GM10248 (cell line): ENCODE measurements at places on chromosomes 1 and 21.

- no peak for DNase-seq
These were observed 113.8 kb downstream of the RHOU start for GRCh38 chr1:228849011-228849541.

DNA sequence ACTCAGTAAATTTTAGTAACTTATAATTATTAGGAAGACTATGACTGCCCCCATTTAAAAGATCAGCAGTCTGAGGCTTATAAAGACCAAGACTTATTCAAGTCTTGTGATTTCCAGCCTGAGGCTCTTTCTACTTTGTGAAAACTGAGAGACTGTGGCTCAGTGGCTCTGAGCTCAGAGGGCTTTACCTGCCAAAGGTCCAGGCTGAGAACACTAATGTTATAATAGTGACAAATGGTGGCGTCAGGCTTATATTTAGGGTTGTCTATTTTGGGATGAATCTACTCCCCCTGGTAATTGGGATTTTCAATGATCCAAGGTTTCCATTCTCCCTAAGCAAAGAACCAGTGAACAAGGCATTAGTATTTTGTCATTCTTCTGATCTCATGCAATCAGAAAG, 42.6 kb upstream of the EPS15 start:
- no peak for DNase-seq

GRCh38 chr1:232586679-232587078, 43.3 kb downstream of the SIPA1L2 start:
- no peak for DNase-seq

DNA sequence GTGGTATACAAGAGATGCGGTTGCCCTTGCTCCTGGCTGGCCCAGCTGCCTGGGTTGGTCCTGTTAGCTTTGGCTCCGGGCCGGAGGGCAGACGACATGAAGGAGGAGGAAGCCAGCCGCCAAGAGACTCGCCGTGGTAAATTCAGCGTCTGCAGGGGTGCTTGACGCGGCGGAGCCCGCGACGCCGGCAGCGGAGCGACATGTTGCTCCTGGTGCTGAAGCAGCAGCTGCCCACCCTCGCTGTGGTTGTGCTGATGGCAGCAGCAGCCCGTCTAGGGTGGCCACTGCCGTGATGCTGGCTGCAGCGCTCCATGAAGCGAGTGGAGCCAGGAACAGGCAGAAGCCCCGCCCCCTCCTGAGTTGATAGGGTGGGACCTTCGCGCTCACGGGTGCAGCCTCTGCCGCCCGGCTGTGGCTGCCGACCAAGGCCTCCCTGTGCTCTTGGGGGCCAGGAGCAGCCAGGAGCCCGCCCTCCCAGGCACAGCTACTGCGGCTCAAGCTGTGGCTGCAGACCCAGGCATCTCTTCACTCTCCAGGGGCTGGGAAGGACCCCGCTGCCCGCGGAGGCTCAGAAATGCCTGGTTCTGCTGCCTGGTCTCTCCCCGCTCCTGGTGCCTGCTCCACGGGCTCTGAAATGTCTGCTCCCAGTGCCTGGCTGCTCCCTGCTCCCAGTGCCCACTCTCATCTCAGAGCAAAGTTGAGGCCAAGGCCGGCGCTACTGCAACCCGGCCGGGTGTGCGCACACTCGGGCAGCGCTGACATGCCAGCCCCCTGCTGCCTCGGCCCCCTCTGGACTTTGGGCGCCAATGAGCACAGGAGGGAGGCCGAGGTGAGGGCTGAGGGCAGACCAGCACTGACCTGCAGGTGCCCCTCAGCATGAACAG, 4.4 kb upstream of the ZNF692 start:
- DNase-seq = peak; percentile 78
